ENCODE measurements at places on chromosomes 12 and 14. TPM values are rescaled to one million over a fixed set of nuclear protein-coding genes. Genes with fewer than 3 reads are reported as not detected.

The SLC25A47 gene
- total RNA-seq, result not detected

The COL2A1 gene
- total RNA-seq, result 29.5 TPM

The LRP1 gene
- total RNA-seq, result 199 TPM

The HOXC13 gene
- total RNA-seq, result not detected

The TMCC3 gene
- total RNA-seq, result 23.3 TPM

The GALNT8 gene
- 3.4 TPM for total RNA-seq

The SOAT2 gene
- 0.41 TPM for total RNA-seq

The IRAK3 gene
- total RNA-seq, result 10.5 TPM

All from metanephros (tissue), 2 donors.